T-helper 1 cell (primary cell): ENCODE measurements at places on chromosomes 2 and 18.

- DNase-seq = no peak
Observed at GRCh38 chr2:177799531-177799930, 273.0 kb downstream of the PDE11A start.

GRCh38 chr2:105646774-105647076 is 98.0 kb upstream of the NCK2 start:
- DNase-seq = no peak

DNA sequence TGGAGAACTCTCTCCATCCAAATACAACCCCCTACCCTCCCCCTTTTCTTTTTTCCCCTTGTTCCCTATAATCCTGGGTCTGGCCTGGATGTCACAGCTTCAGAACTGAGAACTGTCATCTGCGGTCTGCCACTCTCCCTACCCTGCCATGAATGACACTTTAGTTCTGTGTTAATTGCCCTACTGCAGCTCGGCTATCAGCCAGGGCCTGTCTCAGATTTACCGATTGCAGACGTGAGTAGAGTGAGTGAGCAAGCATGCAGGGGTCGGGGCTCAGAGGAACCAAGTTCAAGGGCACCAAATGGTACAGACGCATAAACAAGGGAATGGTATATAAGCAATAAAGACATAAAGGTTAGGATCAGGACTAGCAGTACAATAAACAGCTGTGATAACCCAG is 967.8 kb downstream of the BCL11A start:
- no peak for DNase-seq

- no peak for DNase-seq
Observed at GRCh38 chr2:98088261-98088660, 1.3 kb downstream of the VWA3B start.

- DNase-seq = no peak
Observed at GRCh38 chr2:164761737-164762460, 79.7 kb downstream of the COBLL1 start.

GRCh38 chr2:218427741-218428140 is 8.8 kb downstream of the VIL1 start:
- no peak for DNase-seq

DNA sequence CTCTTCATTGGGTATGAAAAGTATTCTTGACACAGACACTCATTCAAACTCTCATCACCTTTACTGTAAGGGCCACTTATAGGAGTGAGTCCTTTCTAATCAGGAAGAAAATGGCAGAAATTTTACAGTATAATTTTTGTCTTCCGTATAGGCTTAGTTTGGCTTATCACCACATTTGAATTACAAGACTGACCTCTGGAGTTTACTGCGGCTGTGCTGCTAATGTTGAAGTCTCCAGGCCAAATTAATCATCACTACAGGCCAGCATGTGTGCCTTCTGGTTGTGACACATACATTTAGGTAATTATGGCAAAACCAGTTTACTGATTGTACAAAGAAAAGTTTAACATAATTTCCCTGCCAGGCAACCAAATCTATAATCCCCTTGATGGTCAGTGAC is 753.6 kb upstream of the GCFC2 start:
- no peak for DNase-seq
